ENCODE measurements at places on chromosomes 4 and X. TPM values are rescaled to one million over a fixed set of nuclear protein-coding genes. Genes with fewer than 3 reads are reported as not detected.

SPOCK3 gene
- not detected for total RNA-seq

PAGE4 gene
- not detected for total RNA-seq

TCEANC gene
- total RNA-seq = 3.5 TPM

CCDC160 gene
- not detected for total RNA-seq

All from NCI-H460 (cell line).